ENCODE measurements at places on chromosomes 7 and 10.
A peak's percentile ranks its signal among the peaks of the same experiment; 100 is the strongest.

DNA sequence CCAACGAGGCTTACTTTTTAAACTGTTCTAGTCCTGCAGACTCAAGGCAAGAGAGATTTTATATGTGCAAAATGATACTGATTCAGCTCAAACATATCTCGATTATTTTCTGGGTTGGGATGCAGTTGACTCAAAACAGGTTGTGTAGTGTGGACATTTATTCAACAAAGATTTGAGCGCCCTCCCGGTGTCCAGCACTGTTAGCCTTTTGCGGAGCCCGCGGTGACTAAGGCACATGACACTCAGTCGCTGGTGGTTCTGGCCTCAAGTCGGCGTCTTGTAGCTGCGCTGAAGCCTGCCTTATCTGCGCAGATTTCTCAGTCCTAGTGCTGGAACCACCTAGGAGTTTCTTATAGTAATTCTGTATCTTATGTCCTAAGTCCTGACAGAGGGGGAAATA lies 938 bp upstream of the CADPS2 start:
- peak; percentile 74 for DNase-seq

GRCh38 chr10:77667426-77668324 lies 30.1 kb upstream of the KCNMA1 start:
- no peak for DNase-seq

- DNase-seq, result no peak
Observed at GRCh38 chr7:31516680-31517502, 3.0 kb downstream of the ITPRID1 start.

- no peak for DNase-seq
Observed at GRCh38 chr10:6177880-6178281, 24.9 kb upstream of the PFKFB3 start.

GRCh38 chr7:96959135-96959534 lies 46.2 kb upstream of the DLX6 start:
- DNase-seq, result no peak

DNA sequence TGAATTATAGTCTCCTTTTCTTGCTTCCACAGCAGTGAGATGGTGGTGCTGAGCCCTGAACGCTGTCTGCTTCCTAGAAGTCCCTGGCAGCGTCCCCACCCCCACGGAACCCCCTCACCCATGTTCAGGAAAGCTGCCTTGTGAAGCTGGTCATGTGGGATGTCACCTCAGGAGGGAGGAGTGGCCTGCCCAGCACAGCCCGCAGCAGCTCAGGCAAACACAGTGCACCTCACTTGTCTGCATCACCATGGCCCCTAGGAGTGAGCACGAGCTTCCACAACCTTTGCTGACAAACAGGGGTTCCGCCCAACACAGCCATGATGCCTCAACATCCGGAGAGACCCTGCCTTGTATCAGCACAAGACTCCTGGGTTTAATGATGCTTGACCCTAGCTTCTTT lies 508.9 kb downstream of the RPS24 start:
- no peak for DNase-seq

DNA sequence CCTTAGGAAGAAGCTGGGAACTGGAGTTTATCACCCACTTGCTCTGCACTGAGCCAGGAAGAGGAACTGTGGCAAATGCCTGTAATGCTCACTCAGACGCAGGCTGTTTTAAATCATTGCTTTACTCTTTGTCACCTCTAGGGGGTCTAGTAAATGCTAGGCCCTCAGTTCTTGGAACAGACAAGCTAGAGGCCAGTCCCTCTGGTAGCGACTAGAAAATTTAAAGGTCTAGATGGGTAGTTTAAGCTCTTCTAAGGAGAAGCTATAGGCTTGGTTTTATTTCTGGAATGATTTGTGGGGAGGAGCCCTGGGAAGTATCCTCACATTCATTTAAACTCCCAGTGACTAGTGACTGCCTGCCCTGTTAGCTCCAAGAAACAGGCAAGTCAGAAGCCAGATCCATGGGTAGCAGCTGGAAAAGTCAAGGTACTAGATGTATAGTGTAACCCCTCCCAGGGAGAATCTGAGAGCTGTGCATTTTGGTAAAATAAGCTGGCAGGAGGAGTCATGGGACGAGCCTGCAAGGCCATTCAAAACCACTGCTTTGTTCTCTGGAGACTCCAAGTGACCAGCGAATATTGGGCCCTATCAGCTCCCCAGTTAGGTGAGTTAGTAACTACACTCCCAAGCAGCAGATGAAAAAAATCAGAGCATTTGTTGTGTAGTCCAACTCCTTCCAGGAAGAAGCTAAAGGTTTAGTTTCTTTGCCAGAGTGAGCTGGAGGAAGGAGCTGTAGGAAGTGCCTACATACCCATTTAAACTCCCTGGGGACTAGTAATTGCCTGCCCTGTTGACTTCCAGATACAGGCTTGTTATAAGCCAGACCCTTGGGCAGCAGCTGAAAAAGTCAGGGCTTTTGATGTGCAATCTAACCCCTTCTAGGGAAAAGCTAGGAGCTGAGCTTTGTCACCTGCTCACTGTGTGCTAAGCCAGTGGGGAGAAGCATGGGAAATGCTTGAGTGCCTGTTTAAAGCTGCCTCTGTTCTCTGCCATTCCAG lies 68.9 kb downstream of the DYNC1I1 start:
- DNase-seq, result peak; percentile 36

GRCh38 chr7:135943134-135943879 lies 33.9 kb downstream of the MTPN start:
- DNase-seq, result no peak

GRCh38 chr7:78489476-78490240 lies 691.1 kb downstream of the PHTF2 start:
- DNase-seq, result no peak

- DNase-seq, result no peak
Observed at GRCh38 chr10:4195213-4195612, 410.2 kb upstream of the KLF6 start.

- no peak for DNase-seq
Observed at GRCh38 chr10:34816501-34817002, 1.5 kb upstream of the PARD3 start.
